ENCODE measurements at places on chromosomes 2 and 18.

GRCh38 chr2:41686156-41686555 is 361.7 kb upstream of the PKDCC start:
- DNase-seq: no peak

- no peak for DNase-seq
These were observed 150.3 kb downstream of the SH3RF3 start for GRCh38 chr2:109279243-109279860.

- DNase-seq: no peak
These were observed at the start of gene SP9 for GRCh38 chr2:174334781-174335251. Gene SP9 (plus strand): TSS chr2:174334954. CDS start chr2:174335093, 139 bp downstream.

GRCh38 chr18:46337271-46337670 is 233.1 kb downstream of the HAUS1 start:
- no peak for DNase-seq

DNA sequence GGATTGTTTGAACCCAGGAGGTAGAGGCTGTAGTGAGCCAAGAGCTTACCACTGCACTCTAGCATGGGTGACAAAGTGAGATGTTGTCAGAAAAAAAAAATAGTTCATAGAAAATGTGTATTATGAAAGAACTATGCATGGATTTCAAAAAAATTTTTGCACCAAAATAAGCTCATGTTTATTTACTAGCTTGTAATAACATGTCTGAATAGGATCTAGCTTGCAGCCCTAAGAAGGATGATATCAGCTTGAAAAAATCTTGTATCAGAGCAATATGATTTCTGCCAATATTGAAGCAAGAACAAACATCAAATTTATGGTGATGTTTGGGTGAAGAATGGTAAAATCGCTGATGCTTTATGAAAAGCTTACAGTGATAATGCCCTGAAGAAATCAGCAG is 97.0 kb upstream of the RFX8 start:
- no peak for DNase-seq

GRCh38 chr2:240584486-240585031 is 2.0 kb upstream of the CAPN10 start:
- no peak for DNase-seq

- no peak for DNase-seq
These were observed 355.3 kb upstream of the NRXN1 start for GRCh38 chr2:51387235-51387634.

GRCh38 chr2:113148606-113149552 is 21.5 kb downstream of the IL1RN start:
- no peak for DNase-seq

DNA sequence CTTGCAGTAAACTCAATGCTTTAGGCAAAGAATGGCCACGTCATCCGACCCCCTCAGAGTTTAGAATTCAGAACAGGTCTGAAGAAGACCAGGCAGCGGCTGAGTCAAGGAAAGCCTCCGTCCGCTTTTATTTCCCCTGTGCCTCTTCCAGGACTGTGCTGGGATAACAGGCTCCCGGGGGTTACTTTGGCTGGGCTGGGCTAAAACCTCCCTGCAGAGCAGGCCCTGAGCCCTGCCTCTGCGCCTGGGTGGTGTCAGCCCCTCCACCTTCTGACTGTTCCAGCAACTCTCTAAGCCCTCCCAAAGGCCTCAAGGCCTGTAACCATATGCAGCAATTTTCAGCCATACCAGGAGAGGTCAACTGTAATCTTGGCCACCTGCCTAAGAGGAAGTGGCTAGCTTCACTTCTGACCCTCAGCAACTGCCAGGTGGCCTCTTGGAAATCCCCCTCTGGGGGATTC is 166.5 kb downstream of the RPIA start:
- DNase-seq: no peak

DNA sequence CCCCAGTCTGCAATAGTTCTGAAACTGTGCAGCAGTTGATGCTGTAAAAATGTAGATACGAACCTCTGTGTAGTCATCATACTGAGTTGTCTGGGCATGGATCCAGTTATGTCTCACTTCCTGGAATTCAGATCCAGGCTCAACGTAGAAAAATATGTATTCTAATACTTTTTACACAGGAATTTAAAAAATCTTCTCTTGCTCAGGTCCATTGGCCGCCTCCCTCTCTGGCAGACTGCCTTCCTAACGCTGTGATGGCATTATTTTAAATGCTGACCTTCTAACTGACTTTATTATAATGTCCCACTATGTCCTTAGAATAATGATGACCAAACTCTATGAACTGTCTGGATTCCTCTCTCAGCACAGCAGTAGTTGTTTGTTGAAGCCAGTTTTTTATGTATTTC is 119.6 kb downstream of the FEZ2 start:
- DNase-seq: no peak

GRCh38 chr2:203811491-203812221 is 55.9 kb upstream of the CTLA4 start:
- DNase-seq: peak; percentile 71

DNA sequence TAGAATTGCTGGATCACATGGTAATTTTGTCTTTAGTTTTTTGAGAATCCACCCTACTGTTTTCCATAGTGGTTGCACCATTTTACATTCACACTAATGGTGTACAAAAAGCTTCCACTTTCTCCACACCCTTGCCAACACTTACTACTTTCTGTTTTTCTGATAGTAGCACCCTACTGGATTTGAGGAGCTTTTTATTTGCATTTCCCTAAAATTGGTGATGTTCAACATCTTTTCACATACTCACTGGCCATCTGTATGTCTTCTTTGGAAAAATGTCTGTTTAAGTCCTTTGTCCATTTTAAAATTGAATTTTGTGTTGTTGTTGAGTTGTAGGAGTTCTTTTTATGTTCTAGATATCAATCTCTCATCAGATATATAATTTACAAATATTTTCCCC is 3.5 kb downstream of the POLR1A start:
- no peak for DNase-seq

GRCh38 chr2:39216346-39217191 is 27.2 kb downstream of the CDKL4 start:
- DNase-seq: peak; percentile 39

DNA sequence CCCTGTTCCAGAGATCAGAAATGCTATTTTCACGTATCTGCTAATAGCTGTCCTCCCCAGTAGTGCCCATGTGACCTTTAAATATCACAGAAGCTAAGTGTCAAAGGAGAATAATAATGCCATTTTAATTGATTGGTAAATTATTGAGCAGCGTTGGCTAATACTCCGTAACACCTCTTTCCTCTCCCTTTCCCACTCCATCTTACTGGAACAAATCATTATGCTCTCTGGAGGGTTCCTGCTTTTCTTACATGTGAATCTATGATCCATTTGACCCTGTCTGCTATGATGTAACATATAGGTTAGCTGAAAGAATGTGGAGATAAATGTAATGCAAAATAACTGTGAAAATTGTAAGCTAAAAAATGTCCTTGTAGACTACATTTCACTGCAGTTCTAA is 383.6 kb upstream of the GYPC start:
- no peak for DNase-seq

DNA sequence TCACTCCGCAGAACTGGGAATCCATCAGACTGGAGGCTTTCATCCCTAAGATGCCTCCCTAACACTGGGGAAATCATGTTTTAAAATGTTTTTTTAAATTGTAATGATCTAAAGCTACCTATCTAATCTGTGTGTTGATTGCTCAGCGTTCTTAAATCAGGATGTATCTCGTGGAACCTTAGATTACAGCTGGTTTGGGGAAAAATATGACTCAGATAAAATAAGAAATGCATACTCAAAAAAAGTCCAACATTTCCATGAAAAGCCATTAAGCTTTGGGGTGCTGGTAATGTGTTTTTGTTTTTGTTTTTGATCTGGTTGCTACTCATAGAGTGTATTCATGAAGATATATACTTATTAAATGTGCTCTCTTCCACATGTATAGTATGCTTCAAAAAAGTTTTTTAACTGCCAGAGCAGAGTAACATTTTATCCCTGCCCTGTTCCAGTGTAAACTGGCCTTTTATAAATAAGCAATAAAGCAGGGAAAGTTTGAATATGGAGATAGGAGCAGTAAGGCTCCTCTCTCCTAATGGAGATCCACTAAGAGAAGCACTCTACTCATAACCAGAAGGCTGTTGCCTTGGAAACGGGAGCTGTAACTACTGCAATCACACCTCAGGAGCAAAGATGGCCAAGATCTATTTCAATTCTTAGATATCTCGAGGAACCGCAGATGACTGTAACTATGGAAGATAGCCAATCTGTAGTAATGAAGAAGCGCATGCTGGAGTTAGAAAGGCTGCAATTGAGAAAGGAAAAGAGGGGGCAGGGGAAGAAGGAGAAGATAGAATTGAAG is 41.6 kb downstream of the ANKRD44 start:
- DNase-seq: no peak

- DNase-seq: no peak
These were observed 1531.9 kb upstream of the ACVR2A start for GRCh38 chr2:146312899-146313298.

GRCh38 chr18:3839581-3839981 is 389.6 kb downstream of the TGIF1 start:
- no peak for DNase-seq

- no peak for DNase-seq
These were observed 218.8 kb downstream of the BCL11A start for GRCh38 chr2:60334610-60335009.

- DNase-seq: no peak
These were observed 8.8 kb downstream of the TRIB2 start for GRCh38 chr2:12725233-12726187.

GRCh38 chr2:67393237-67393636 is 3.9 kb upstream of the ETAA1 start:
- DNase-seq: no peak

GRCh38 chr18:446941-447560 is 53.5 kb downstream of the COLEC12 start:
- no peak for DNase-seq

DNA sequence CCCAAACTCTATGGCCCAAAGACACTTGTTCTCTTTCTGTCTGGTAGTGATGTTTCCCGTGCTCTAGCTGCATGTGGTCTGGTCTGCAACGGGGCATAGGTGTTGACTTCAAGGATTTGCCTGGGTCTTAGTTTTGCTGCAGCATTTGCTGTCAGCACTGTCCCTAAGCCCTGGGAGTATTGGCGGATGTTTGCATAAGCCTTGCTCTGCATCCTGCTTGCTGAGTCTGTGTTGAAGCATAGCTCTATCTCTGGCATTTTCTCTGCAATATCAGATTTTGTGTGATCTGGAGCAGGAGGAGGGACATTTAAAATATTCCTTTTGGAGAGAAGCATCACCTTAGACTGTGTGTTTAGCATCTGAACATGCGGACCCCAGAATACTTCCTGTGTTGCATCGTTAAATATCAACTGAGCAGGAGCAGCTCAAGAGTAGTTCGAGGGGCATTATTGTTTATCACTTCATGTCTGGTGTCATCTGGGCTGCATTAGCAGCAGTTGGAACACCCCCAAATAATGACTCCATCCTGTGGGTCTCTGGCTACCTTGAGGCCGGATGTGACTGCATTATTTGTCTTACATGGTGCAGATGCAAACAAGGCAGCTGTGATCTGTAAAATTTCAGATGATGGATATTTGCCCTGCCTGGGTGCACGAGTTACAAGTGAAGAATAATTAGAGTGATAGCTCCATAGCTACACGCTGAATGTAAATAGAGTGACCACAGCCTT is 231.7 kb downstream of the TRIB2 start:
- no peak for DNase-seq

- DNase-seq: no peak
These were observed 57.6 kb downstream of the DYSF start for GRCh38 chr2:71510938-71511337.

DNA sequence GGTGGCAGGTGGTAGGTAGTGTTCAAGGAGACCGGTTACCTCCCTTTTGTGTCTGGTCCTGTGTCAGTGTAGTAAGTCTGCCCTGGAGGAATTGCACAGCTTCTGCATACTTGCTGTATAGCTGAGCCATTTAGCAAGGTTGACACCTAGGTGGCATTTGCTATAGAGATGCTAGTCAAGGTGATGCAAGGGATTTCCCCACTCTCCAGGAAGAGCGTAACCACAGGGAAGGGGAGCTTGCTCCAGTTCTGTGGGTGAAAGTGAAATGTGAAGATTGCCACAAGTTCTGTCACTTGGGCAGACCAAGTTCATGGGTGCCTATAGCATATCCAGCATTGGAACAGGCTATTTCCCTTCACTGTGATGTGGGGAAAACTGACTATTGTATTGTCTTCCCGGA is 28.1 kb downstream of the NAT8 start:
- no peak for DNase-seq
